Naive thymus-derived CD4-positive, alpha-beta T cell (primary cell): ENCODE measurements at places on chromosomes 4 and X. TPM values are rescaled to one million over a fixed set of nuclear protein-coding genes. Genes with fewer than 3 reads are reported as not detected.

Gene MAGEB2
- not detected for polyA plus RNA-seq

- no peak for DNase-seq
Observed at GRCh38 chrX:31227250-31227649, 155.4 kb upstream of the FTHL17 start.

Gene PF4V1
- polyA plus RNA-seq, result not detected

Gene KIF4A
- not detected for polyA plus RNA-seq

Gene TEX13B
- polyA plus RNA-seq, result not detected

DNA sequence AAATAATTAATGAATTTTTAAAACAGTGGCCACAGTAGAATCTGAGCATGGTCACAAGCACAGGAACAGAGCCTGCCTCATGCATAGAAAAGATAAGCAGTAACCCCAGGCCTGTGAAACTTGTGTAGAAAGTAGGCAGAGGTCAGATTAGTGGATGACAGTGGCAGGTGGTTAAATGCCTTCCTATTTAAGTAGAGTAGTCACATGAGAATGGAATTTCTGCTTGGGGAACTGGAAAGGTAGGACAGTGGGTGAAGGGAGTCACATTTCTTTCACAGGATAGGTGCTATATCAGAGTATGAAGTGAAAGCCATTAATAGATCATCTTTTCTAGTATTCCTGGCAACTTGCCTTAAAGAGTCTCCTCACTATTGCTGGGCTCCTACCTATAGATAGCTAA, 34.9 kb upstream of the ASB12 start:
- no peak for DNase-seq

GRCh38 chrX:84175958-84176357, 12.0 kb downstream of the RPS6KA6 start:
- DNase-seq, result no peak

GRCh38 chr4:48271626-48272025, 2.0 kb upstream of the TEC start:
- no peak for DNase-seq

Gene MTNR1A
- polyA plus RNA-seq, result not detected

DNA sequence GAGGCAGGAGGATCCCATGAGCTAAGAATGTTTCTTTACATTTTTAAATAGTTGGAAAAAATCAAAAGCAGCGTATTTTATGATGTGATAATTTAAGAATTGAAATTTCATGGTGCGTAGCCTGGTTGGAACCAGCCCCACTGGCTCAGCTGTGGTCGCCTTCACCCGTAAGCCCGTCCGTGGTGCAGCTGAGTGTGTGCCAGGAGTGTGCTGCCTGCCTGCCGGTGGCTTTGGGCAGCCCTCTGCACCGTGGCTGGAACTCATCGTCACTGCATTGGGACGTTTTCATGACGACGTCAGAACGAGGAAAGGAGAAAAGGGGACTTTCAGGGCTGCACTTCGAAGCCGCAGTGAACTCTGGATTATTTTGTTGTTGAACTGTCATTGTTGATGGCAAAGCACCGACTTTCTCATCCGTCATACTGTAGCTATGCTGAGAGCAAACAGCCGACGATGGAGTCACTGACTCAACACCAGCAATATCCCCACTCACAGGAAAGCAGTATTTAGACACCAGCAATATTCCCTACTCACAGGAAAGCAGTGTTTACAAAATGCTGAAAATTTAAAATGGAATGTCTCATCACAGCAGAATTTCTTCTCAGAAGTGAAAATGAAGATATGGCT, 35.1 kb downstream of the PCGF3 start:
- no peak for DNase-seq

Gene KLHL2
- 7.4 TPM for polyA plus RNA-seq

GRCh38 chrX:2848871-2849301, 20.2 kb downstream of the GYG2 start:
- no peak for DNase-seq

- DNase-seq, result no peak
Observed at GRCh38 chr4:30511751-30512150, 208.4 kb upstream of the PCDH7 start.

DNA sequence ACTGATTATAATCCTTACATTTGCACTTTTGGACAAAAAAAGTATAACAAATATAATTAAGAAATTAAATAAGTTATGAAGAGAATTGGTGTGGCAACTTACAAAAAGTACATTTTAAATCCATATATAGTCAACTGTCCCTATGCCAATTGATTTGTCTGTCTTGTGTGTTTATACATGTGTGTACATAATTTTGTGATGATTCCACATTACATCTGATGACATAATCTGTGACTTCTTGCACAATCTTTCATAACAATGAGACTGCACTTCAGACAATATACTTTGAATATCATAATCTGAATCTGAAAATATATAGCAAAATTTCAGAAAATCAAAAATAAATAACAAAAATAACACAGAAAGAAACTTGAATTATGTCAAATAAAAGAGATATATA, 953.4 kb downstream of the FAT4 start:
- DNase-seq, result no peak

DNA sequence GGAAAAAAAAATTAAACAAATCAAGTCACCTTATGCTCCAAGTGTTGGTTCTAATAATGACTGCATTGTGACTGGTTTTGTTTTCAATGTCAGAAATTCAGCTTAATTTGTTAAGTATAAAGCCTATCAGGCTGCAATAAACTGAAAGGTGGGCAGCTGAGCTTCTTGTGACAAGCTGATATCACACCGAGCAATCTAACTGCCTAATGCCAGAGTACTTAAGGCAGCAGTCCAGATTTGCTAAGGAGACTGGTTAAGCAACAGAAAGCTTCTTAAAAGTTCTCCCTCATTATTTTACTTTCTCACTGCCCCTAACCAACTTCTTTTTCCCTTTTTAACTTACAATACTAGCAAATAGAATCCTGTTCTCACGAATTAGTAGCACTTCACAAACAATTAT, 201.0 kb downstream of the MAB21L2 start:
- DNase-seq, result no peak

Gene SMARCAD1
- polyA plus RNA-seq, result 12.6 TPM

Gene DCUN1D4
- polyA plus RNA-seq, result 15.5 TPM

GRCh38 chr4:83546786-83547185, 10.9 kb downstream of the GPAT3 start:
- no peak for DNase-seq

- DNase-seq, result no peak
Observed at GRCh38 chr4:81736324-81736723, 264.6 kb upstream of the RASGEF1B start.

DNA sequence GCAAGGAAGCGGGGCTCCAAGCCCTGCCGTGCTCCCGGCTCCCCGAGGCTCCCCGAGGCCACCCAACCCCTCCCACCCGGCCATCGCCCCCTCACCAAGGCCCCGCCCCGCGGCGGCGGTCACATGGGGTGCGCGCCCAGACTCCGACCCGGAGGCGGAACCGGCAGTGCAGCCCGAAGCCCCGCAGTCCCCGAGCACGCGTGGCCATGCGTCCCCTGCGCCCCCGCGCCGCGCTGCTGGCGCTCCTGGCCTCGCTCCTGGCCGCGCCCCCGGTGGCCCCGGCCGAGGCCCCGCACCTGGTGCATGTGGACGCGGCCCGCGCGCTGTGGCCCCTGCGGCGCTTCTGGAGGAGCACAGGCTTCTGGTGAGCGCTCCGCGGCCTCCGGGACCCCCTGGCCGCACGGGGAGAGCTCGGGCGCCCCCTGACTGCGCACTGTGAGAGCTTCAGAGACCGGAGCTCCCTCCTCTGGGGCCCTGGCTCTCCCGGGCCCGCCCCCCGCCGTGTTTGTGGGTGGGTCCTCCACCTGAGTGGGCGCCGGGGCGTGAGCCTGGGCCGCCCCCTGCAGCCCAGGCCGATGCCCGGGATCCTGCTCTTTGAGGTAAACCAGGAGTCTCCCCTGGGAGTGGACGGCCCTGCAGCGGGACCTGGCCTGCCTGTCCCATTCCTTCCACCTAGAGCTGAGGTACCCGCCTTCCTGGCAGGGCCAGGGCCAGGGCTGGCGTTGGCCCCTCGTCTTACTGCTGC, at the start of gene IDUA:
IDUA (plus strand) TSS at position 166 of the 745 bp plus-strand sequence; CDS start at position 207, 41 bp downstream.
- DNase-seq, result peak; percentile 84

Gene ETDA
- polyA plus RNA-seq, result not detected

DNA sequence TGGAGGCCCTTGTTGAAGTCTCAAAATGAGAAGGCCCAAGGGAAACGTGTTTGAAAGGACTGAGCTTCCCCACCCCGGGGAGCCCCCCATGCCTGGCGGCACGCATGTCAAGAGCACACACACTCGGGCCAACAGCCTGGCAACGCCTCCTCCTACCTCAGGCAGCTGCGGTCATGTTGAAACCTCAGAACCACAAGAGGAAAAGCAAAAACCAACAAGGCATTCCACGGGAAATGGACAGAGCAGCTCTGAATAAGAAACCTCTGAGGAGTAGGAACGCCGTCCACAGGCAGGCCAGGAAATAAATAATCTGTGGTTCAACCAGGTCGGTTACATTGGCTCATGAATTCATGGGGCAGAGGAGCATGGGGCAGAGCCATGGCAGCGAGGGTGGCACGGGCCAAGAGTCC, 95.7 kb upstream of the AFAP1 start:
- DNase-seq, result no peak

Gene OPHN1
- polyA plus RNA-seq, result not detected
